IPS-NIHi11 (cell line): ENCODE measurements at places on chromosomes 5 and 9.

GRCh38 chr9:113926211-113926610, 50.1 kb downstream of the ZNF618 start:
- no peak for DNase-seq

DNA sequence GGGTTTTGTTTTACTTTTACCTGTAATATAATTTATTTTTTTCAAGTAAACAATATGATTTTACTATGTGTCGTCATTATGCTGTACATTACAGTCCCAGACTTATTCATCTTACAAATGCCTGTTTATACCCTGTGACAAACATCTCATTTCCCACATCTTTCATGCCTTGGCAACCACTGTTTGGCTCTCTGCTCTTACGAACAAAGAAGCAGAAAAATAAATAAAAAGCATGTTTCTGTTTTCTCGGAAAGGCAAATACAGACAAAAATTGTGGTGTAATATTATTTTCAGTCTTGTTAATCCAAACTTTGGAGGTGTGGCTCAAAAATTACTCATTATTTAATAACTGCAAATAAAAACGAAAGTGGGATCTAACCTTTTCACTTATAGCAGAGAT, 393.0 kb downstream of the CDH12 start:
- no peak for DNase-seq

- DNase-seq, result no peak
Measured at GRCh38 chr5:40630126-40630525, 49.6 kb upstream of the PTGER4 start.

DNA sequence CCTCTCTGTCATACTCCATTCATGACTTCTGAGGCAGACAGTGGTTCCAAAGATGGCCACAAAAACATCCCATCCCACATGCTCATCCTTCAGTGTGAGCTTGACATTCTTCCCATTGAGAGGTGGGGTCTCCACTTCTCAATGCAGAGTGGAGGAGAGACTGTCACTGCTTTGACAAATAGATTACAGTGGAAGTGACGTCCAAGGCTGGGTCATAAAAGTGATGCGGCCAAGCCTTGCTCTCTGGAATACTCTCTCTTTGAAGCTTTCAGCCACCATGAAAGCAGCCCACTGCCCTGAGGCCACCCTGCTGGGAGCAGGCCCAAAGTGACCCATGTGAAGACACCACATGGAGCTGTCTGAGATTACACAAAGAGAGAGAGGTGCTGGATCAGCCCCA, 59.0 kb upstream of the DNAH5 start:
- no peak for DNase-seq

DNA sequence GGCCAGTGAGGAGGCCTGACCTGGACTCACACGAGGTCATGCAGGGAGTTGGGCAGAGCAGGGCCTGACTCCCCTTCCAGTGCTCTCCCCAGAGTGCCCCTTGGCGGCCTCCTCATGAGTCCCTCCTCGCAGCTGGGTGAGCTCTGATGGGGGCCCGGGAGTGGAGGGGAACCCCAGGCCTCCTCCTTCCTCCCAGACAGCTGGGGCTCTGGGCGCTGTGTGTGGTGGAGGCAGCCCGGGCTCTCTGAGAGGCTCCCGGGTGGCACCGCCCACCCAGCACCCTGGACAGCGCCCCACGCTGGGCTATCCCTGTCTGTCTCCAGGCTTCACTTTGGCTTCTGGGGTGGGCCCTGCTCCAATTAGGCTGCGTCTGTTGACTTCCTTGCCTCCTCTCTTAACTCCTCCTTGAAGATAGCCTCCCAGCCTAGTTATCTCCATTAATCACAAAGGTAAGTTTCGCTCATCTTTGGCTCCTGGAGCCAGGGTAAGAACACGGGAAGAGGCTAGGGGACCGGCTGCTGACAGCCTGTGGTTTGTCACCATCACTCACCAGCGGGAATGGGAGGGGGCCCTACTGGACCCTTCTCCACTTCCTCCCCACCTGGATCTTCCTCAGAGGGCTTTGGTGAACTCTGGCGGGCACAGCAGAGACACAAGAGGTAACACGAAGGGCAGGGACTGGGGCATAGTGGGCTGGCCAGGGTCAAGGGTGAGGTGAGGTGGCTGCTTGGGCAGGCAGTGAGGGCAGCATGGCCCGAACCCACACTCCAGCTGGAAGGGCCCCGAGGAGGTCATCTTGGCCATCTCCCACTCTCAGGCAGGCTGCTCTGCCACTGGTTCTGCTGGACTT, 13.1 kb downstream of the PSD2 start:
- peak; percentile 96 for DNase-seq

DNA sequence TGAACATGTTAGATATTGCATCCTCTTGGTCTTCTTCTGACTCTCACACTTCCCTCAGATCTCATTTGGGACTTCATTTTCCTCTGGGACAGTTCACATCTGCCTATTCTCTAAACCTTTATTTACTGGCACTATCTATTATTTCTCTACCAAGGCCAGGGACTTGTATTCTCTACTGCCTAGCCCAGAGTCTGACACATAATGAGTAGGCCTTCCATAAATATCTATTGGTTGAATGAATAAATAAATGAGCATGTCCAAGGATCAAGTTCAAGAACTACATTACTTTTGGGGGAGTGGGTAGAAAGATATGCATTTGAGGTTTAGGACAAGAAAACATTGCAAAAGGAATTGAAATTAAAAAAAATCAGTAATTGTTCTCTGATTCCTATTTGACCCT, 250.3 kb downstream of the TRIM32 start:
- DNase-seq, result no peak

DNA sequence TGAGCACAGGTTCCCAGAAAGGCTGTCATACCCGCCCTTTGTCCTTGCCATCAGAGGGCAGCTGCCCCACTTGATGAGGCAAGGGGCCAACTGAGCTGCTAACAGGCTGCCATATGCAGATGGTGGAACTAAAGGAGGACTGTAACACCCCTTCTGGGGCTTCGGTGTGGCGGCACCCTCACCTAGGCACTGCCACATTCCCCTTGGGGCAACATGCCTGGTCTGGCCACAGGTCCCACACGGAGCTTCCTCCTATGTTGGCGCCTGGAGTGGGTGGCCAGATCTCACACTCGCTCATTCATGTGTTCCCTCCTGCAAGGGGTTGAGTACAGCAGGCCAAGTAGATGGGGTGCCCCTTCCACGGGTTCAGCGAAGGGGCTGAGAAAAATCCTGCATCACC, 777.4 kb upstream of the CHD1 start:
- no peak for DNase-seq

- DNase-seq, result no peak
Measured at GRCh38 chr9:79357616-79358015, 214.1 kb upstream of the TLE4 start.

DNA sequence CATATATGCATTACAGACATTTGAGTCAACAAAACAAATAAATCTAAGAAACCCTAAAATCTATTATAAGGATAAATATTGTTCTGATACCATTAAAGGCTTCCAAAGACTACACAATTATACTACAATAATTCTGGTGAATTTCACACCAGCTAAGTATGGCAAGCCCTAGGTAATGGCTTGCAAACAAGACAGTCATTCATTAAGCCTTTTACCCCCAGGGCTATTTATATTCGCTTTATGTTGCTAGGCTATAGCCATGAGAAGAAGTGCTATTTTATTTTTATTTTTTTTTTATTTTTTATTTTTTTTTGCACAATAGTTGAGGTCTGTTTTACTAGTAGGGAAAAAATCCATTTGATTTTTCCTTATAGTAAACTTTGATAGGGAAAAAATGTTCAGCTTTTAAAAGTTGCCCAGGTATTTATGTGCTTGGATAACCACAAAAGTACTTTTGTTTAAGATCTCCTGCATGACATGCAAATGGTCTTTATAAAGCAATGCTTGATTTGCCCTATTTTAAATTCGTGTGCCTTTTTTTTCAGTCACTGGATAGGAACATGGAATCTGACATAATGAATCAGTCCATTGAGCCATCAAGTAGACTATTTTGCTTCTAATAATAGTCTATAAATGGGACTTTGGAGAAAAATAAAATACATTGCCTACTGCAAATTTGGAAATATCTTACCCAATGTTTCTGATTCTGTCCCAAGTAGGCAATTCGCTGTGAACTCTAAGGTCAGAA, 946.3 kb upstream of the COX7C start:
- no peak for DNase-seq

- DNase-seq, result no peak
Measured at GRCh38 chr9:129587487-129588262, 33.2 kb downstream of the C9orf50 start.

DNA sequence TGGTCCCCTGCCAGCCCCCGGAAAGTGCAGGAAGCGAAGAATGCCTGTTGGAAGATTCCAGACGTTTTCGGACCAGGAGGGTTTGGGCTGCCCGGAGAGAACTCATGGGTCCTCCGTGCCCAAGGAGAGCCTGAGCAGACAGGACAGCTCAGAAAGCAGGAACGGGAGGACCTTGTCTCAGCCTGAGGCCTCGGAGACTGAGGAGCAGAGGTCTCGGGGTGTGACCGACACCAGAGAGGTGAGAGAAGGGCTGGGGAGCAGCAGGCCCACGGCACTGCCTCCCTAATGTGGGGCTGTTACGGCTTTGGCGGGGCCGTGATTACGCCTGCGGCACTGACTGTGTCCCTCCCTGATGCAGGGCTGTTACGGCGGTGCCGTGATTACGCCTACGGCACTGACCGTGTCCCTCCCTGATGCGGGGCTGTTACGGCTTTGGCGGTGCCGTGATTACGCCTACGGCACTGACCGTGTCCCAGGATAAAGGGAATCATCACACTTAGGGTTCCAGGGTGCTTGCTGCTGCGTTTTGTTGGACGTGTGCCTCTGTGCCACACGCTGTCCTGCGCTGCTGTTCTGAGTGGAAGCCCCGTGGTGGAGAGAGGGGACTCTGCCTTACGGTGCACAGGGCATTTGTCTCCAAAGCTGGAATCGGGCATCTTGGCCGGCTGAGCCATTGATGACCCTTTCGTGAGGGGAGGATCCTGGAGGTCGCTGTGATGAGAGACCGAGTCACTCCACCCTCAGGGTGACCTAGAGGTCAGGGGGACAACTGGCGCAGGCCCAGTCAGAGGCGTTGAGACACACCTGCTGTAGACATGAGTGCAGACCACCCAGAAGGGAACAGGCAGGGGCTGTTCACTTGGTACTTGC, 25.7 kb downstream of the CEP72 start:
- no peak for DNase-seq

GRCh38 chr9:76099516-76099915, 209.0 kb downstream of the PCSK5 start:
- DNase-seq, result no peak

DNA sequence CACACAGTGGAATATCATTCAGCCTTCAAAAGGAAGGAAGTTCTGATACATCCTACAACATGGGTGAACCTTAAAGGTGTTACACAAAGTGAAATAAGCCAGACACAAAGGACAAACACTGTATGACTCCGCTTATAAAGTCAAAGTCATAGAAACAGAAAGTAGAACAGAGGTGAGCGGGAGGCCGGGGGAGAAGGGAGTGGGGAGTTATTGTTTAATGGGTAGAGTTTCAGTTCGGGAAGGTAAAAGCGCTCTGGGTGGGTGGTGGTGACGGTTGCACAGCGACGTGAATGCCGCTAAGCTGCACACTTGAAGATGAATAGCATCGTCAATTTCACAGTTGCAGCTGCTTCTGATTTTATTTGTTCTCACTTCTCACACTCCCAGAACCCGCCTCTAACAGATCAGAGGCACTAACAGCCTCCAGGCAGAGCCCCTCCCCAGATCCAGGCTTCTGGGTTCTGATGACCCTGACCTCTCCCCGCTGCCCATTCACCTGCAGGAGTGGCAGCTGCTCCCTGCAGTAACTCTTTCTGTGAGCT, 34.1 kb downstream of the BNIP1 start:
- no peak for DNase-seq

GRCh38 chr5:35902046-35902672, 36.3 kb downstream of the CAPSL start:
- DNase-seq, result no peak
